Small intestine (tissue), 16 donors: ENCODE measurements at places on chromosomes 7 and 10. TPM values are rescaled to one million over a fixed set of nuclear protein-coding genes. Genes with fewer than 3 reads are reported as not detected.

DNA sequence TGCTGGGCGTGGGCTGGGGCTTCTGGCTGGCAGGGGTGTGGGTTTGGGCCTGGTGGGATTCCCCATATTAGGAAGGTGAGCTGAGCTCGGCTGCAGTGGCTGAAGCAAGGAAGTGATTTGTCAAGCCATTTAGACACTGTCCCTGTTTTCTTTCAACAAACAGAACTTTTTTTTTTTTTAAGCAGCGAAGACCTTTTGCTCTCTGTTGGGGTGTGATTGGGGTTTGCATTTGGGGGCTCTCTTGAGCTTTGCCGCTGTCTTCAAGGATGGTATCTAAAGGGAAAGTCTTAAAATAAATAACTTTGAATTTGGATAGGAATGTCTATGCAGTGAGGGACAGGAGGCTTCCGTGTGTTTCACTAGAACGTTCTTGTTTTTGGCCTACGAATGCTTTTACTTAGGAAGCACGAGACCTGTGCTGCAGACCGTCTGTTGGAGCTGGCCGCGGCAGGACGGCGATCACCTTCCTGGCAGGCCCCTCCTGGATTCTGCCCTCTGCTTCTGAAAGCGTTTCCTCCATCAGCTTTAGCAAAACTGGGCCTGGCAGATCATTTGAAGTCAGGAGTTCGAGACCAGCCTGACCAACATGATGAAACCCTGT lies 43.9 kb downstream of the FOXK1 start:
- no peak for DNase-seq

DNA sequence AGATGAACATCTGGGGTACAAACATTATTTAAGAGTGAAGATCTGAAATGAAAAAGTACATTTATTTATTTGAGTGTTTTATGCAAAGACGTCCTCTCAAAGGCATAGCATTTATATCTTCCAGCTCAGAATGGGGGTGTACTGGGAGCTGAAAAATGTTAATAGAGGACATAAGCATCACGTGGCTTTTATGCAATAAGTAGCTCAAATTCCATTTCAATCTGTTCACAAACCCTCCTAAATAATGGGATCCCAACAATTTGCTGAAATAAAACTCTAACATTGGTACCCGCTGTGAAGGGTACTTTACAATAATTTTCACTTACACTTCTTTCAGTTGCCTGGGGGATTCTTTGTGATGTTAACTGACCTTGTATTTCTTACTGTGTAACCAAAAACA lies 172.0 kb downstream of the TAX1BP1 start:
- DNase-seq: no peak

GRCh38 chr7:135704698-135705097 lies 23.3 kb downstream of the SLC13A4 start:
- no peak for DNase-seq

Gene LLCFC1
- polyA plus RNA-seq: not detected

Gene BMPER
- polyA plus RNA-seq: 1.9 TPM

DNA sequence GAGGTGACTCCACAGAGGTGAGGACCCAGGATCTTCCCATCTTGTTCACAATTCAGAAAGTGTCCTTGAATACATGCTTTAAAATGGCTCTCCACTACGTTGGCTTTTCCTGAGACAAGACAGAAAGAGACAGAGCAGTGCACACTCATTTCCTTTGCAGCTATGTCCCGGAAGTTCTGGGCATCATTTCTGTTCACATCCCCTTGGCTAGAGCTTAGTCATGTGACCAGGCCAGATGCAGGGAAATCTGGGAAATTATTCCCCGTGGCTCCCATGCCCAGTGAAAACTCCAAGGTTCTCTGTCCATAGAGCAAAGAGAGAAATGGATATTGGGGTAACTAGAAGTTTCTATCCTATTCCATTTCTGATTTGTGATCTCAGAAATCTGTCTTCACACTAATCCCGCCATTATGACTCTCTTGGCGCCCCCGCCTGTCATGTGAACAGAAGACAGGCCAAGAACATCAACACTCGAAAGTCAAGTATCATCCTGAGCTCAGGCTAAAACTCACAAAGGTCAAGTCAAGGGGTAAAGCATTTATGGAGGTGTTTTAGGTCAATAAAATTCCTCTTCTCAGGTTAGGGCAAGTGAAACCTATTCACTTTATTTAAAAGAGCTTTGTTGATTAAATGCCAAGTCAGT lies 251.4 kb upstream of the HABP2 start:
- DNase-seq: no peak

DNA sequence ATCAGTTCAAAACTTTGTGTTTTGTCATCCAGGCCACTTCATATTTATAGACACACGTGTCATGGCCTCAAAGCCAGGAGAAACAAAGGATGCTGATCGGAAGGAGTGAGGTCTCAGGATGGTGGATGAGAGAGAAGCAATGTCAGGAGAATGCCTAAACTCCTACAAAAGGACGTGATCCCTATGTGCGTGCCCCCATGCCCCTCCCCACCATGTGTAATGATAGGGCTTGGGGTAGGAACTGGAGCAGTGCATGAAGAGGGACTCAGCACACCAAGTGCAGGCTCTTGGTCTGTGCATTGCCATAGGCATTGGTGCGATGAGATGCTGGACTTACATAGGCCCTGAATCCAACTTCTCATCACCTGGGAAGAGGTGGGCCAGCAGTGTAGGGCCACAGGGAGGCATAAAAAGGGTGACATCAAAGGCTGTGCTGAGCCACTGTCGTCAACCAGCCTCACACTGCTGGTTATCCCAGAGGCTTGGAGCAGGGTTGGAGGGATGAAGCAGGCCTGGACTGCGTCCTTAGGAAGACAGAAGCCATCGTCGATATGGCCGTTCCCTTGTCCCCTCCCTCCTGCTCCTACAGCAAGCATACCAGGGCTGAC lies 46.9 kb upstream of the GDF10 start:
- DNase-seq: no peak

- no peak for DNase-seq
These were observed at the start of gene PTPN12 for GRCh38 chr7:77537136-77537777. TSS of gene PTPN12 (plus strand) at chr7:77537295. CDS start at chr7:77537547, 252 bp downstream.

- peak; percentile 77 for DNase-seq
These were observed 50.5 kb upstream of the COBL start for GRCh38 chr7:51366930-51367613.

Gene RBM20
- polyA plus RNA-seq: not detected

DNA sequence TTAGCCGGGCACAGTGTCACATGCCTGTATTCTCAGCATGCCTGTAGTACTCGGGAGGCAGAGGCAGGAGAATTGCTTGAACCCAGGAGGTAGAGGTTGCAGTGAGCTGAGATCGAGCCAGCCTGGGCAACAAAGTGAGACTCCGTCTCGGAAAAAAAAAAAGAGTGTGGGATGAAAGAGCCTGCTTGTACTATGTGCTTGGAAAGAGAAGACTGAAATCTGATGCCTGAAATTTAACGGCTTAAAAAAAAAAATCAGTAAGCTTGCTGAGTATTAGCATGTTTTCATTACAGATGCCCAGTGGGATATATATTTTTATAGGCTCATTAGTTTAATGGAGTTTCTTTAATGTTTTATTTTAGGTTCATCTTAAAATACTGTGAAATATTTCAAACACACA lies 4.2 kb downstream of the NT5C2 start:
- no peak for DNase-seq

- DNase-seq: peak; percentile 64
These were observed 34.2 kb downstream of the SEMA3C start for GRCh38 chr7:80884511-80885195.

DNA sequence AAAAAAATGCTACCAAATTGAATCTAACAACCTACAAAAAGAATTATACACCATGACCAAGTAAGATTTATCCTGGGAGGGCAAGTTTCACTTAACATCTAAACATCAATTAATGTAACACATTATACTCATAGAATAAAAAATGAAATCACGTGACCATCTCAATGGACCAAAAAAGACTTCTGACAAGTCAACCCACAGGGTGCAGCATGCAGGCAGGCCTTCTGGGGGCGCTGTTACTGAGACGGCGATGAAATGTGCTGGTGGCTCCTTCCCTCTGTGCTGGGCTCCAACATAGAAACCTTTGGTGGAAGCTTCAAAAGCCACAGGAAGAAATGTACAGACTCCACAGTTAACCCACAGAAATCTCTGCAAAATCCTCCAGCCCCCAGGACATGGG lies 103.1 kb downstream of the INHBA start:
- no peak for DNase-seq

Gene TFPI2
- polyA plus RNA-seq: 1.9 TPM

Gene AQP1
- polyA plus RNA-seq: 17.8 TPM

DNA sequence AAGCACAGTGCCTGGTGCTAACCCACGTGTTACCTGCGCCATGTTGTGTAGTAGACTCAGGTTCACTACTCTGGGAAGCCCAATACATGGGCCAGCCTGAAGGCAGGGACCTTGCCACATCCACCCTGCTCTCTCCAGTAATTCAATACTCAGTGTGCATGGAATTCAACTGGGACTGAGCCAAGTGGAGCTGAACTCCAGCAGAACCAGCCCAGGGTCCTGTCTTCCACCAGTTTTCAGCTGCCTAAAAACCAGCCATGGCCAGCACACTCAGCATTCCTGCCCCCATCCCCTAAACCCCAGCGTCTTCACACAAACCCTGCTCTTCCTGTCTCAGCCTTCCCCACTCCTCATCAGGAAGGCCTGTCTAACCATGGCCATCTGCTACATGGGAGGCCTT lies 15.4 kb downstream of the FGF8 start:
- DNase-seq: no peak

Gene LRRC4
- polyA plus RNA-seq: 0.91 TPM

DNA sequence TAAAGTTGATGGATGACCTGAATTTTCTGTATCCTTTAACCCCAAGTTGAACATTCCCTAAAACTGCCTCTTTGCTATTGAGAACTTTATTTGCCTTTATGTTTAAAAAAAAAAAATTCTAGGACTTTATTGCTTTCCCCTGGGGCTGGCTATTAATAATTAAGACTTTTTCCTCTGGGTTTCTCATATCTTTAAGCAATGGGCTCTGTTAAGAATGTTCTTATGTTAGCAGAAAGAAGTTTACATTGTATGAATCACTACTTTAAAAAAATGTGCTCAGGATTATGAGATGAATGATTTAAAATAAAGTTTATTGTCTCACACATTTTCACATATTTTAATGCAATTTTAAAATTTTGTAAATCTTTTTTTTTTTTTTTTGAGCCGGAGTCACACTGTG lies 19.5 kb downstream of the TAX1BP1 start:
- no peak for DNase-seq

GRCh38 chr10:125629758-125630376 lies 53.1 kb downstream of the TEX36 start:
- peak; percentile 46 for DNase-seq

Gene TMEM140
- 11.7 TPM for polyA plus RNA-seq
